Activated CD4-positive, alpha-beta T cell treated with anti-CD3 and anti-CD28 coated beads, Interleukin-2, amount 50 U/mL, for 16 hours (primary cell): ENCODE measurements at places on chromosomes 11 and 22.

DNA sequence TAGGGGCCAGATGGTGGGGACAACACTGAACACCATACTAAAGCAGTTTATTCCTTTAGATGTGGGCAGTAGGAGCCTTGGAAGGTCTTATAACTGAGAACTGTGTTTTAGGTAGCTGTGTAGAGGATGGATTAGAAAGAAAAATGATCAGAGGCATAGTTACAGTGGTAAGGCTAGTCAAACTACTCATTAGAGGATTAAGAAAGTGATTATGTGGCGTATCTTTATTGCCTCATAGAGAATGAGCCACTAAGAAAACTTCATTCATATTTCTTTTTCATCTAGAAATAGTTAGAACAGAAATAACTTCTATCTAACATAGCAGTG, 155.8 kb upstream of the RASSF10 start:
- DNase-seq: no peak

DNA sequence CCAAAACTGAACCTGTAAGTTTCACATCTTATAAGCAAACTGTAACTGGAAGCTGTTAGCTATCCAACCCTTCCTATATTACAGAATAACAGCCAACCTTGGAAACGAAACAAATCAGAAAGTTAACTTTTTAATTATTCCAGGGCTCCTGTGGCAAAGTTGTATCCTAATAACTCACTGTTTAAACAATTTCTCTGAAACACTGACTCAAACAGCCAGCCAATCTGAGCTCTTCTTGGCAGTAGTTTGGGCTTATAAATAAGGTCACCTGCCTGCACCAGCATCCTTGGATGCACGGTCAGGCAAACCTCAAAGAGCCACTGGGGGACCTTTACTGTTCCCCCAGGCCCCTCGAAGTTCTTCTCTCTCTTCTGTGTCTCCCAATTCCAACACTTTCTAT, 5.0 kb downstream of the CELSR1 start:
- no peak for DNase-seq

DNA sequence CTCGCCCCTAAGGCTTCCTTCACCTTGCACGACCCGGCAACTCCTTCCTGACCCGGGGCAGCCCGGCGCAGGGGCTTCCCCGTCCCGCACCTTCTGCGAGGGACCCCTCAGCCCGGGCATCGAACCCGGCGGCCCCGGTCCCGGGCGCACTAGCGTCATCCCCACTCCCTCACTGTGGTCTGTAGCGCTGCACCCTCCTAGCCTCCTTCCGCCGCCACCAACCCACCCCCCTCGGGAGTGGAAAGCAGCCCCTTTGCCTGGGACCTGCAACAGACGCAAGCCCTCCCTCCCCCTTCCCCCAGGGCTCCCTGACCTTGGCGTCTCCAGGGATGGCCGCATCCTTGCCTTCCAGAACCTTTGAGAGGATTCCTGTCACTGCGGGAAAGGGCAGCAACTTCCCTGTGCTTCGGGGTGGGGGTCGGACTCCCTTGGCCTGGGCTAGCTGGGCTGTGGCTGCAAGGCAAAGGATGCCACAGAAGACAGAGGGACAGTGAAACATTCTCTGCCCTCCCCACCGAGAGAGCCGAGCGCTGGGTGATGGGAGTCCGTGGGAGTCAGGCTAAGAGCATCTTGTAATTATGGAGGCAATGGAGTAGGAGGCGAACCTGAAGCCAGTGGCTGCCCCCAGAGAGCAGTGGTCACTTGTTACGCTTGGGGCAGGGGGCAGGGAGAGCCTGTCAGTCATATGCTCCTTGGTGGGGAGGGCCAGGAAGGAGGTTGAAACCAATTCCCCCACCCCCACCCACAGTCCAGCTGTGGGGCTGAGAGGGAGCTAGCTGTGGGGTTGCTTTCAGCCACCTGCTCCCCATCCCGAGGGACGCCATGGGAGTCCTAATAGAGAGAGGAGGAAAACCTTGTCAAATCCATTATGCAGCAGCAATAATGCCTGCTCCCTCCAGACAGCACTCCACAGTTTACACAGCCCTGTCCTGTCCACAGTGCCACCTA, 920 bp downstream of the TMEM132A start:
- no peak for DNase-seq

DNA sequence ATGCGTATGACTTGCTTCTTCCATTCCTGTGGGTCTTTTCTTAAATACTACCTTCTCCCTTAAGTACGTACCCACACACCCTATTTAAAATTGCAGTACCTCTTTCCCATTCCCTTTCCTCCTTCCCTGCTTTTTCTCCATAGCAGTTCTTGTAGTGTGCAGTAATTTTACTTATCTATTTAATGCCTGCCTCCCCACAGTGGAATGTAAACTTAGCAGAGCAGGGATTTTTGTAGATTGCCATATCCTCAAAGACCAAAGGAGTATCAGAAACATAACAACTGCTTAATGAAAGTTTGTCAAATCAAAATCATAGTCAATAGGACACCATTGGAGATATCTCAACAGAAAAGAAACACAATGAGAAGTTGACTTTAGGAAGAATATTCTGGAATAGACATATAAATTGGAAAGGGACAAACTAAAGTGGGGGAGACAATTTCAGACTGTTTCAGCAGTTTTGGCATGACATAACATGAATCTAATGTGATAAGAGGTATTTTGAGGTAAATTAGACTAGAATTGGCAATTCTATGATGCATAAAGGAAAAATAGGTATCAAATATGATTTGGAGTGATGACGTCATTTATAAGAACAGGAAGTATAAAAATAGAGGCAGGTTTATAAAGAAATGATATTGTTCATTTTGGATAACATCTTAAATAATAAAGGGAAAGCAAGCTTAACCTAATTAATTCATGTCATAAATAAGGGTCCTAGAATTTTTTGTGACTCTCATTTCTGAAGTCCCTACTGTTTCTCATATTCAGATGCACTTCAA, 188.4 kb downstream of the SOX6 start:
- no peak for DNase-seq

DNA sequence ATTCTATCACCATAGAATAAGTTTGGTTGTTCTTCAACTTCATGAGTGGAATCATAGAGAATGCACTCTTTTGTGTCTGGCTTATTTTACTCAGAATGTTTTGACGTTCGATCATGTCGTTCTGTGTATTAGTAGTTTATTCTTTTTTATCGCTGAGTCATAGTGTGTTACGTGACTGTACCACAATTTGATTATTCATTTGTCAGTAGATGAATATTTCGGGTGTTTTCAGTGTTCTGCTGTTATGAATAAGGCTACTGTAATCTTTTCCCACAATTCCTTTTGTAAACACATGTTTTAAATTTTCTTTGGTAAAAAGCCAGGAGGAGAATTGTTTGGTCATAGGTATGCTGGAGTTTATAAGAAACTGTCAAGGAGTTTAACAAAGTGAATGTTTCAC, 279.9 kb upstream of the B3GAT1 start:
- DNase-seq: no peak

- no peak for DNase-seq
Measured at GRCh38 chr22:24776525-24776924, 2.0 kb upstream of the PIWIL3 start.

GRCh38 chr11:47099214-47099917, 77.3 kb downstream of the ARFGAP2 start:
- no peak for DNase-seq

DNA sequence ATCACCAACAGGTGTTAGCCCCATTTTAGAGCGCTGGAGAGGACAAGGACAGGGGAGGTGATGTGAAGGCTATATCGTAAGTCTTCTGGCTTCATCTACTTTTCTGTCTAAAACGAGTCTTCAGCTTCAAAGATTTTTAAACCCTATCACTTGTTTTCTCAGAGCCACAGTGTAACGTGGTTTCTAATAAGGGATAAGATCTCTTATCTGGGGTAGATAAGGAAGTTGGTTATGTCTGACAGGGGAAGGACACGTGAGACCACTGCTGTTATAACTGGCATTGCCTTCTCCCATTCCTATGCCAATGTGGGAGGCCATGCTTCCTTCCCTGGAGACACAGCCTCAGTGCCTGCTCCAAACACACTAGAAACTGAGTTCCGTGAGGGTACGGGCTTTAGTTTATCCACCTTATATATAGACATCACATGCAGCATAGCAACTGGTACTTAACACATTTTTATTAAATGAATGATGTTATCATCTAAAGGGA, 39.3 kb downstream of the LARGE2 start:
- no peak for DNase-seq
